ENCODE measurements at places on chromosomes 7 and 10.
A peak's percentile ranks its signal among the peaks of the same experiment; 100 is the strongest.

DNA sequence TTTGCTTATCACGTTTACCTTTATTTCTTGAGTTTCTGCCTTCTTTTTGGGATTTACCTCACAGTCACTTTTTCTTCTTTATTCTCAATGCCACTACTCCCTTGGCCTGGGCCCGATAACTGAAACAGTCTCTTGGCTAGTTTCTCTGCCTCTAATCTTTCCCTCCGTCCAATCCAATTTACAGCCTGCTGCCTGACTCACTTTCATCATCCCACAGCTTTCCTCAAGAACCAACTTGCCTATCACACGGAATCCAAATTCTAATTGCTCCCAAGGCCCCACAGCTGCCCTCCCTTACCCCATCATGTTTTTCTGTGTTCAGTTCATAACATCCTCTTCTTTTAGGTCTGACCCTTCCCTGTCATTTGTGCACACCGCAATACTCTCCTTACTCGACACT lies 121.4 kb downstream of the HIPK2 start:
- no peak for DNase-seq

DNA sequence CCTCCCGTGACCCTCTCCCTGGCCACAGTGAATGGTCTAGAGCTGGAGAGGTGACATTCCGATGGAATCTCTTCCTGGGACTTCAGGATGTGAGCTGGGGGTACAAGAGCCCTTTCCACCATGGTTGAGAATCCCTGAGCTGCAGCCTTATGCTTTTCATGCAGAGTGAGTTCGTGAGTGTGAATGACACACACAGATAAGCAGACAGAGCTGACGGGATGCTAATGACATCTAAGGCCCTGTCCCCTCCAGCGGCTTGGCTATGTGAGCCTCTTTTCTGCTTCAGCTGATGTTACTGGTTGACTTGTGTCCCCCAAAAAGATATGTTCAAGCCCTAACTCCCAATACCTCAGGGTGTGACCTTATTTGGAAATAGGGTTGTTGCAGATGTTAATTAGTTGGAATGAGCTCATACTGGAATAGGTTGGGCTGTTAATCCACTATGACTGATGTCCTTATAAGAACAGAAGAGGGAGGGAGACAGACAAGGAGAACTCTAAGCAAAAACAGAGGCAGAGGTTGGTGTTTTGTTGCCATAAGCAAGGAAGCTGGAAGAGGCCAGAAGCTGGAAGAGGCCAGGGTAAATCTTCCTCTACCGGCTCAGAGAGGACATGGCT lies 111.1 kb upstream of the AFAP1L2 start:
- no peak for DNase-seq

GRCh38 chr7:121420976-121421375 lies 24.9 kb upstream of the FAM3C start:
- DNase-seq = no peak

GRCh38 chr7:136405931-136406777 lies 429.0 kb upstream of the MTPN start:
- DNase-seq = peak; percentile 13

DNA sequence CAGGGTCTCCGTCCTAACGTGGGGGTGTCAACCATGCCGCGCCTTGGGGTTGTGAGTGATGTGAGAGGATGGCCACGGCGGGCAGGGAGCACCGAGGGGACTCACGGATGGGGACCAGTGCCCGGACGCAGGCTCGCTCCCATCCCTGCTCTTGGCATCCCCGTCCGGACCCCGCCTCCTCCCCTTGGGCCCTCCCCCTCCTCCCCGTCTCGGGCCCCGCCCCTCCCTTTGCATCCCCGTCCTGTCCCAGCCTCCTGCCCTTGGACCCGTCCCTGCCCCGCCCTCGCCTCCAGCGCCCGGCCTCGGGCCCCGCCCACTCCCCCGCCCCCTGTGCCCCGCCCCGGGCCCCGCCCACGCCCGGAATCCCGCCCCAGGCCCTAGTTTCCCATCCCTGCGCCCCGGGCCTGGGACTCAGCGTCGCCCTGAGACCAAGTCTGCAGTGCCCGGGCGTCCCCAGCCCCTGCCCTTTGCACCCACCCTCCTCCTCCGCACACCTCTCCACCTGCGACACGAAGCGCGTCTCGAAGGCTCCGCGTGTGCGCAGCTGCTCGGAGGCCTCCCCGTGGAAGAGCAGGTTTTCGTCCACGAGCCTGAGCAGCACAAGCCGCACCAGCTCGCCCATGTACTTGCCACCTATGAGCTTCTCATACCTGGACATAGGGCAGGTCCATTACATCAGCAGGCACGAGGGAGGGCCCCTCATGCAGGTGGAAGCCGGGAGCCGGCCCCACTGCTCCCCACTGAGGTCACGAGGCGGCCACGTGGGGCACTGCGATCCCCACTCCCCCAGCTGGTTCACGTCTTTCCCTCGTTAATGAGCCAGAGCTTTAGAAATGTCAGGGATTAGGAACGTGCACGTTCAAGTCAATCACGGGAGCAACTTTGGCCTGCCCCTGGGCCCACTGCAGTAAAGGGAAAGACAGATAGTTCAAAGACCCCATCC lies 5.1 kb upstream of the MYL7 start:
- peak; percentile 17 for DNase-seq

GRCh38 chr7:80548840-80549530 lies 37.1 kb upstream of the GNAT3 start:
- DNase-seq = no peak
